ENCODE measurements at places on chromosomes 2 and 18.

DNA sequence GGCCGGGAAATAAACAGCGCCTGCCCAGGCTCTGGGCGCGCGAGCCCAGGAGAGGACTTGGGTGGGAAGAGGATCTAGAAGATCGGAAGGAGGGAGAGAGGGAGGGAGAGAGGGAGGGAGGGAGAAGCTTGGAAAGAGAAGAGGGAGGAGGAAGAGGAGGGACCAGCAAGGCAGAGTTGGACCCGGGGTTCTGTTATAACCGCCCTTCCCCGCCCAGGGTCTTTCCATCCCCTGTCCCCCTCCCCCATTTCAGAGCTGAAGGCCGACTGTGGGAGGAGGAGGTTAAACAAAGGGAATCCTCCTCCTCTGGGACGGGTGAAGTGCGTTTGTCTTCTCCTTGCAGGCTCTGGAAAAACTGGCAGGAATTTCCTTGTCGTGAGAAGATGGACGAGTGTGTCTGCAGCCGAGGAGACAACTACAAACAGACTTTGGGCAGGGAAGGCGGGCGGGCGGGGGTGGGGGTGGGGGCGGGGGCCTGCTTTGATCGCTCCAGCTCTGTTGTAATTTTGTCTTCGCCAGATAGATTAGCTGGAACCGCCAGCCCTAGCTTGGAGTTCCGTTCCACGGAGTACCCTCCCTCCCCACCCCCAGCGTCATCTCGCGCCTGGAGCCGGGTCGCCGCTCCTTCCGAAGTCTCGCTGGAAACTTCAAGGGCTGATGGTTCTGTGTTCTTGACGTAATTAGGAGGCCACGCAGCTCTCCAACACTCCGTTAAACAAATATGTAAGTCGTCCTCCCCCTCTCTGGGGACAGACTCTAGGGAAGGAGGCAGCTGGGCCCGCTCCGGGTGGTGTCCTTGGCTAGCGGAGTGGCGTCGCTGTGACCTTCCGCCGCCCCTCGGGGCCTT lies 6.4 kb upstream of the SP9 start:
- no peak for DNase-seq

DNA sequence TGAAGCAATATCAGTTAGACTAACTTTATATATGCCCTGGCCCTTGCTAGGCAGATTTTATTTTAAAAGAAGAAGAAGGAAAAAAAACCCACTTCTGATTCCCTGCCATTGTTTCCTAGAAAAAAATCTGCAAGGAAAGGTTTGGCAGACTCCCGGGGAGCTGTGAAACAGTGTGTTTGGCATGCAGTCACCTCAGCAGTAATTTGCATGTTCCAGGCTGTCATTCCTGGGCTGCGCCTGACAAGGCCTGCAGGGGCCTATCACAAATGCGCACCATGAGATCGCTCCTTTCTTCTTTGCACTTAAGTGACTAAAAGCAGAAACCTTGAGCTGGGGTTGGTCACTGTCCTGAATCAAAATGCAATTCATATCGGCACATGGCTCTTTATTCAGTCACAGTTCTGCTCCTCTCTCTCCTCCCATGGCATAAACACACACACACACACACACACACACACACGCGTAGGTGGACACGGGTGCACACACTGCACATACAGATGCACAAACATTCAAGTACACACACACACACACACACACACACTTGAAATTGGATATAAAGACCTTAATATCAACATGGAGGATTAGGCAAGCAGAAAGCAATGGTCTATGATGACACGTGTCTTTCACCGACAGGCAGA lies 172.8 kb downstream of the MYT1L start:
- DNase-seq = no peak

- DNase-seq = no peak
Measured at GRCh38 chr2:185583058-185583816, 155.4 kb upstream of the FSIP2 start.

- DNase-seq = no peak
Measured at GRCh38 chr2:179581605-179582004, 279.8 kb downstream of the ZNF385B start.

DNA sequence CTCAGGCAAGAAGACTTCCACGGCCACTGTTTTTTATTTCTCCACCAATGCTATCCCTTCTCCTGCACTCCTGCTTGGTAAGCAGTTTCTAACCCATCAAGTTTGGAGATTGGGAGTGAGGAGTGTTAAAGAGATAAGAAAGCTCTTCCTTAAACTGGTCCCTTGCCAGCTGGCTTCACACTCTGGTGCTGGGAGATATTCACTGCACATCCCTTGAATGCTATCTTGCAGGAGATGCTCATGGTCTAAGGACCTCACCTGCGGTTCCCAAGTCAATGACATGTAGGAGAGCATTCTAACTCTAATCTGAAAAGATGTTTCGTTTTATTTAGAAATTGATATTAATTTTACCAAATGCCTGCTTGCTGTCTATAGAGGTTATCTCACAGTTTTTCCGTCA lies 28.2 kb upstream of the CYRIA start:
- no peak for DNase-seq

DNA sequence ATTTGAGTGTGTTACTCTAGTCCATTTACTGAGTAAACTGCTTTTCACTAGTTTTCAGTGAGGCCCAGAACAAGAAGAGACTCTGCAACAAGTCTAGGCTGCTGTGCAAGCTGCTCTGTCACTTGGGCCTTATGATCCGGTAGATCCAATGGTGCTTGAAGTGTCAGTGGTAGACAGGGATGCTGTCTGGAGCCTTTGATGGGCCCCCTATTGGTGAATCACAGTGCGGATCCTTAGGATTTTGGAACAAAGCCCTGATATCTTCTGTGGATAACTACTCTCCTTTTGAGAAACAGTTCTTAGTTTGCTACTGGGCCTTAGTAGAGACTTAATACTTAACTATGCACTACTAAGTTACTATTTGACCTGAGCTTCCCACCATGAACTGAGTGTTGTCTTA lies 150.2 kb downstream of the TMEFF2 start:
- DNase-seq = no peak

DNA sequence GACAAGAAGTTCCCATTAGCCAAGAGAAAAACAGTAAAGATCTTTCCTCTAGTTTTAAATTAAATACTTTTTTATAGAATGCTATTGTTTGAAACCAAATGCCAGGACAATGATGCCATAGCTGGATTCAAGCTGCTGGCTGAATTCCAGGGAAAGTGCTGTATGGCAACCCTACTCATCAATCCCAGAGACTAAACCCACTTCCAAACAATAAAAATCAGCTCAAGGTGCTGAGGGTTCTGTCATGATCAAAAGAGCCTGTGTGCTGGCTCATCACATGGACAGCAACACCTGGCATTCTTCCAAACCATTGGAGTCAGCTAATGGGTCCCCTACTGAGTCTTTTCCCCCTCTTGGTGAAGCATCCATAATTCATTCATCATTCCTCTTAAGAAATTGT lies 53.7 kb upstream of the PARD3B start:
- DNase-seq = no peak

GRCh38 chr18:8174771-8175170 lies 434.5 kb upstream of the RAB12 start:
- DNase-seq = no peak

DNA sequence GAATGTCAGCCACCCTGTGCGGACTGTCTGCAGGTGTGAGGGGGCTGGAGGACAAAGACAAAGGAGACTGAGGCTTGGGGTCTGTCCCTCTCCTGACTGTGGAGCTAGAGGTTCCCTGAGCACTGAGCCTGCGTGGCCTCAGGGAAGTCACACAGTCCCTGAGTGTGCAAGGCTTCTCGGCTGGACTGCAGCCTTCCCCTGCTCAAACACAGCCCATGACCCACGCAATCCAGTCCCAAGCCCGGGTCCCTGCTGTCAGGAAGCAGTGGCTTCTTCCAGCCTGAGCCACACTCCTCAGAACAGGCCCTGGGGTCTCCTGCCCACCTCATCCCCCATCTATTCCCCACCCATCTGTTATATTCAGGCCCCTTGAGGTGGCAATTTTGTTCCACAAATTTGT lies 2.7 kb downstream of the ASTL start:
- DNase-seq = no peak

- DNase-seq = no peak
Measured at GRCh38 chr18:2035056-2035455, 536.2 kb downstream of the METTL4 start.

DNA sequence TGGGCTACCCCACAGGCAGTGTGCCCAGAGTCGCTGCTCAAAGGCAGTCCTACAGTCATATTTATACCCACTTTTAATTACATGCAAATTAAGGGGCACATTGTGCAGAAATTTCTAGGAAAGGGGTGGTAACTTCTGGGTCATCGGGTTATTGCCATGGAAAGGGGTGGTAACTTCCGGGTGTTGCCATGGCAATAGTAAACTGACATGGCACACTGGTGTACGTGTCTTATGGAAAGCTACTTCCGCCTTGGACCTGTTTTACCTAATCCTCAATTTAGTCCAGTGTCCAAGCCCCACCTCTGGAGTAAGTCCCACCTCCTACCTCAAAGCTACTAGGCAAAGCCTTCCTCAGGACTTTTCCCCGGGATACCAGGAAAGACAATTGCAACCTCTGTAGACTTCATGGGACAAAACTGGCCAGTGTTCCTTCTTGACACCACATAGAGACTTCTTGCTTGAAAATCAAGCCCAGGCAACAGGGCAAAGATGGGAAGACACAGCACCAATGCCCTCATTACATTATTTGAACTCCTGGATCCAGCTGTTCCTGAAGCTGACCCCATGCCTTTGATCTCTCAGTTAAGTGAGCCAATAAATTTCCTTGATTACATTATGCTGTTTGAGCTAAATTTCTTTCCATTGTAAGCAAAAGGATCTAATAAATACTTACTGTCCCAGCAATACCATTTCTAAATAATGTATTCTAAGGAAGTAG lies 63.3 kb upstream of the AGAP1 start:
- DNase-seq = no peak

DNA sequence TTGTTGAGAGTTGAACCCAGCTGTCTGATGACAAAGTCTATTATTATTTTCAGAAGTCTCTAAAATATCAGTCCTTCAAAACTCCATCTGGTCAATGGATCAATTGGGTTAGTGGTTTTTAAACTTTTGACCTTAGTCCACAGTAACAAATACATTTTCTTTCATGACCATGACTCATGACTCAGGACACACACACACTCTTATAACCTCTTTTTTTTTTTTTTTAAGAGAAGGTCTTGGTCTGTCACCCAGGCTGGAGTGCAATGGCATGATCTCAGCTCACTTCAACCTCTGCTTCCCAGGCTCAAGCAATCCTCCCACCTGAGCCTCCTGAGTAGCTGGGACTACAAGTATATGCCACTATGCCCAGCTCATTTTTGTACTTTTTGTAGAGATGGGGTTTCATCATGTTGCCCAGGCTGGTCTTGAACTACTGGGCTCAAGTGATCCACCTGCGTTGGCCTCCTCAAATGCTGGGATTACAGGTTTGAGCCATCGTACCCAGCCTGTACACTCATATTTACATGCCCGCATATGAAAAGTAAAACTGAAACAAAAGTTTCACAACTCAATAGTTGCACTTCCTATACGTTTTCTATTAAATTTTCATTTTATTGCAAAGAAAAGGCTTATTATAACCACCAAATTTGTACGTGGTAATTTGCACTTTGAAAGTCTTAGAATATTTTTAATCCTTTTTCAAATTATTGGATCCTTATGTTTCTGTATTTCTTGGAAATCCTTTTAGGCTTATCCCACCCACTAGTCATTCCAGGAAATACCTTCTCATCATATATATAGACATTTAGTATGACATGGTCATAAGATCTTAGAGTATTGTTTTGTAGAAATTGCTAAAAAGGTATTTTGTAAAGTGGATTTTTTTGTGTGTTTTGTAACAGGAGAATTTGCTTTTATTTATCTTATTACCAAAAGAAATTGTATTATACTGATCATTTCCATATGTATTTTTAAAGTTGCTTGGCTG lies 199.0 kb downstream of the LPIN1 start:
- DNase-seq = no peak

GRCh38 chr2:5412001-5412400 lies 280.2 kb upstream of the SOX11 start:
- no peak for DNase-seq

- DNase-seq = no peak
Measured at GRCh38 chr2:21372654-21373053, 248.9 kb downstream of the TDRD15 start.

- DNase-seq = peak; percentile 18
Measured at GRCh38 chr2:168742258-168742932, 60.0 kb upstream of the NOSTRIN start.

DNA sequence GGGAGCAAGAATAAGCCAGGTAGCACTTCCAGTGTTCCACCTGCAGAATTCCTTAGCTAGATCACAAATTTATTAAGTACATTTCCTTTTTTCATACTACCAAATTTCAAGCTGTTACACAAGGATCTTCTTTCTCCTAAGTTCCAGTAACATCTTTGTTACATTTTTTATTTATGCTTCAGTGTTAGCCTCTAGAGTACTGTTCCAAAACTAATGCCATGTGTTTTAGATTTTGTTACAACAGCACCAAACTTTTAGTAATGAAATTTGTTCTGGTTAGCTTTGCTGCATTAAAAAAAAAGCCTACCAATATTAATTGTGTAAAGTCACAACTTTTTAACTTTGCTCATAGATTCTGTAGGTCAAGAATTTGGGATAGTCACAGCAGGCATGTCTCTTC lies 161.1 kb downstream of the CAMKMT start:
- no peak for DNase-seq

GRCh38 chr2:235725841-235726240 lies 232.0 kb downstream of the AGAP1 start:
- no peak for DNase-seq

GRCh38 chr18:31267823-31268481 lies 50.0 kb upstream of the DSG1 start:
- no peak for DNase-seq

- no peak for DNase-seq
Measured at GRCh38 chr2:193845604-193846003, 1650.9 kb upstream of the TMEFF2 start.

GRCh38 chr2:205197468-205198139 lies 484.7 kb upstream of the NRP2 start:
- DNase-seq = no peak

DNA sequence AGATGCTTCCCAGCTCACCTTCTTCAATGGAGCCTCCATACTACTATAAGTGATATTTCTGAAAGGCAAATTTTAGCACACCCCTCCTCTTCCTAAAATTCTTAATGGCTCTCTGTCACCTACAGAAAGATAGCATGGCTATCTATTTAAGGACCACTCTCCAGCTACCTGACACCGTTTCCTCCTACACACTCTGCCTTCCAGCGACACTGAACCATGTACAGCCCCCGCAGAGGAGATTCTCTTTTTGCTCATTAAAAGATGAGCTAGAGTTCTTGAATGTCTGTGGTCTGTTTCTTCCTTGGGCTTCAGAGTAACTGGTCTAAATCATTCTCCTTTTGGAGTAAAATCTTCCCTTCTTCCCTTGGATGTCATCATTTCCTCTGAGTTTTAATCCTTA lies 38.4 kb upstream of the GAREM1 start:
- no peak for DNase-seq

GRCh38 chr2:31812051-31812798 lies 198.6 kb downstream of the MEMO1 start:
- DNase-seq = no peak

- DNase-seq = no peak
Measured at GRCh38 chr2:143124445-143124844, 4.8 kb upstream of the ARHGAP15 start.
